ENCODE measurements at places on chromosomes 3 and 15.
A peak's percentile ranks its signal among the peaks of the same experiment; 100 is the strongest.

DNA sequence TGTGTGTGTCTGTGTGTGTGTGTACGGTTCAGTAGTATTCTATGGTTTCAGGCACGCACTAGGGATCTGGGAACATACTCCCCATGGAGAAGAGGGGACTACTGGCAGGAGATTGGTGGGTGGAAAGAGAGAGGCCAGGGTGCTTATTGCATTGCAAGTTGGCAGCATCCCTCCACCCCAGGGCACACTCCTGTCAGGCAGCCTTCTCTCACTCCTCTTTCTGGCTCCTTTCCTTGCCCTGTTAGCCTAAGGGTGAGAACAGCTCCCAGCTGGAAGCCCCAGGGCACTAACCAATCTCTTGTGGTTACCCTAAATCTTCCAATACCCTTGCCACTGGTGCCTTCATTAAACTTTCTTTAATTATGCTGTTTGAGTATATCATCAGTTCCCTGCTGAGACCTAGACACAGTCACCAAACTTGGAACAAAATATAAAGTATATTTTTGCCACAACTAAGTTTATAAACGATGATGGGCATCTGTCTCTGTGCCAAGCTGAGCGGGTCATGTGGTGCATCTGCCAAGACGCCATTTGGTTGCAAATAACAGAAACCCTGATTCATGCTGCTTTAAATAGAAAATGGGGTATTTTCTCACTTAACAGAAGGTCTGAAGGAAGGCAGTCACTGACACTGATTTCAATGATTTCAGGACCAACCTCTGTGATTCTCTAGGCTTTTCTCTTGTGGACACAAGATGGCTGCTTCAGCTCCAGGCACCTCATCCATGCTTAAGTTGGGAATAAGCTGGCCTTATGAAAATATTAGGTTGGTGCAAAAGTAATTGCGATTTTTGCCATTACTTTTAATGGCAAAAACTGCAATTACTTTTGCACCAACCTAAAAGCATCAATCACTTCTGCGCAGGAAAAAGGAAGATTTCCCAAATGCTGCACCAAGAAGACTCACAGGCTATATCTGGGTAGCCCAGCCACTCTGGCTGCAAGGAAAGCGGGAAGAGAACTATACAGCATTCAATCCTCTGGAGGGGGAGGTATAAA lies 476.9 kb upstream of the PROK2 start:
- no peak for DNase-seq

GRCh38 chr15:68560501-68561113 lies 18.2 kb upstream of the CORO2B start:
- DNase-seq = no peak

DNA sequence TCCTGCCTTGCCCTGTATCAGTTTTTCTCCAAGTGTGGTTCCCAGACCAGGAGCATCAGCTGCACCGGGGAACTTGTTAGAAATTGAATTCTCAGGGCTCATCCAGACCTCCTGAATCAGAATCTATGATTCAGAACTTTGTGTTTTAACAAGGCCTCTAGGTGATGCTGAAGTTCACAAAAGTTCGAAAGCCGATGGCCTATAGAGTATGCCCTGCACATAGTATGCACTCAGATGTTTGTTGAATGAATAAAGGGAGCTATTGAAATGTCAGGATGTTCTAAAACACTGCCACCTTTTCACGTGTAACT lies 664 bp upstream of the LARP6 start:
- DNase-seq = no peak

GRCh38 chr3:159443266-159443665 lies 545.4 kb upstream of the IL12A start:
- DNase-seq = no peak

DNA sequence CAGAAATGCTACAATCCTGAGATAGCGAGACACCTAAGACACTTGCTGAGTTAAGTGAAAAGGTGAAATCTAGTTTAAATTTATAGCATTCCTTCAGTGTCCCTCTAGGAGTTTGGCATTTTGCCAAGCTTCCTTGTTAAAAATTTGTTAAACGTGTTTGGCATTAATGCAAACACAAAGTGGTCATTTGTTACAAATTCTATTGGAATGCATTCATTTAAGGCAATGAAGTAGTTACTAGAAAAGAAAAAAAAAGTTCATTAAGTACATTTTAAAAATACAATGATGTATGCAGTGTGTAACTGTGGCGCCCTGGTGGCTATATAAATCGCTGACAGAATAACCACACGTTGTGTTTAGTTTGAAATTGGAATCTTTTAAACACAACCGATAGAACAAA lies 31.3 kb upstream of the WNT5A start:
- peak; percentile 58 for DNase-seq

Data from fibroblast of skin of left biceps (primary cell).